Thyroid gland (tissue), 4 donors: ENCODE measurements at places on chromosomes 16 and 17. TPM values are rescaled to one million over a fixed set of nuclear protein-coding genes. Genes with fewer than 3 reads are reported as not detected.

Gene CNGB1
- total RNA-seq, result 0.13 TPM

Gene KRTAP4-1
- total RNA-seq, result not detected

Gene MT1H
- total RNA-seq, result 179 TPM

- no peak for DNase-seq
- H3K27me3 ChIP-seq, result no peaks in the 10 kb centered on the region
- H3K27ac ChIP-seq, result no peak overlapping the region
- H3K4me1 ChIP-seq, result no peaks in the 10 kb centered on the region
- no peak overlapping the region for H3K4me3 ChIP-seq
- H3K36me3 ChIP-seq, result no peaks in the 10 kb centered on the region
Measured at GRCh38 chr16:46731691-46732555, 16.2 kb downstream of the MYLK3 start.

DNA sequence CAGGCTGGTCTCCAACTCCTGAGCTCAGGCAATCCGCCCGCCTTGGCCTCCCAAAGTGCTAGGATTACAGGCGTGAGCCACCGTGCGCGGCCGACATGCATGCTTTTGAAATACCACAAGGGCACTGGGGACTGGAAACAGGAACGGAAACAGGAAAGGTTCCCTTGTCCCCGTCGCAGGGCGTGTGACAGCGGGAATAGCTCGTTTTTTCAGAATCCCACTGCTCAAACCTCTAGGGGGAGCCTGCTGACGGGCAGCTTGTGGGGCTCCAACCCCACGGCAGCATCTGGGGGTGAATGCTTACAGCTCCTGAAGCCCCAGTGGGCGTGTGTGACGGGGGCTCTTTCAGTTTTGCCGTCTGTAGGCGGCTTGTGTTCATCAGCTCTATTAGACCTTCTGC lies 18.8 kb upstream of the ASGR2 start:
- no peaks in the 10 kb centered on the region for H3K36me3 ChIP-seq
- no peak overlapping the region for H3K27ac ChIP-seq
- no peak overlapping the region for H3K4me3 ChIP-seq

DNA sequence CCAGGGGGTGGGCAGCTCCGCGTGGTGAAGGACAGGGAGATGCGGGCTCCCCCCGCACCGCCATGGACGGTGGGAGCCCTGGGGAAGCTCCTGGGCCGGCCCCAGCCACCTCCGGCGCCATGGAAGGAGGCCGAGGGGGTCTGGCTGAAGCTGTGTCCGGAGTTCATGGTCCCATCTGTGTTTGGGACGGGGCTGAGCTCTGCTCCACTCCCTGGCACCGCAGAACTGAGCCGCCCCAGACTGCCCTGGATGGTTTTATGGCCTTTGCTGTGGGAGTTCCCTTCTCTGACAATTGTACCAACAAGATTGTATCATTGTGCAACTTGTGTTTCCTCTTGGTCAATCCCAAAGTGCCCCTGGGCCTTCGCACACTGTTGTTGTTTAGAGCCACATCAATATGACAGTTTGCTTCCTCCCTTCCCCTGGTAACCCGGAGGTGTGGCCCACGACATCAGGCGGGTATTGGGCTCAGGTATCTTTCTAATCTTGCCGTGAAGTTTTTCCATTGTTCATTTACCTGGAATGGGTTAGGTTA lies 942 bp downstream of the KRT23 start:
- H3K36me3 ChIP-seq, result no peaks in the 10 kb centered on the region
- no peak overlapping the region for H3K27ac ChIP-seq
- DNase-seq, result no peak
- no peak overlapping the region for H3K4me3 ChIP-seq
- peaks cover 10% of the 10 kb centered on the region for H3K4me1 ChIP-seq

DNA sequence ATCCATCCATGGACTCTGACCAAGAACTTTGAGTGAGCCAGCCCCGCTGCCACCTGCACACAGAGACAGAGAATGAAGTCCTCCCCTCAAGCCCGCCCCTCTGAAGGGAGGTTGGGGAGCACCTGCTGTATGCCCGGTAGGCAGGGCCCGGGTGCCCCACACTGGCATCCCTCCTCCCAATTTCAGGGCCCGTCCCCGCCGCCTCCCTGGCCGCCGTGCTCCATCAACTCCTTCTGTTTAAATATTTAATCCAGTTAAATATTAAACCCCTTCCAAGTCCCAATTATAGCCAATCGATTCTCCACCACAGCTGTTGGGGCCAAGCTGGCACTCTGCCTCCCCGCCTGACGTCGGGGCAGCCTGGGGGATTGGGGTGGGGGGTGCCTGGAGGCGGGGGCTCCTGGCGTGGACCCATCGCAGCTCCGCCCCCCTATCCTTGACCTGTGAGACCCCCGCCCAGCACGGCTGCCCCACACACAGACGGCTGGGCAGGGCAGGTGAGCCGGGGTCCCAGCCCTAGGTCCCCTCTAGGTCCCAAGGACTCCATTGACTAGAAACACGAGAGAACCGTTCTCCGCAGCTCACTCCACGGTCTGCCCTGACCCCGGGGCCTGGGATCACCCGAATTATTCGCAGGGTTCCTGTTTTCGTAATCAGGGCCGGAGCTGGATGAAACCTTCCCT lies 18.0 kb upstream of the CACNA1H start:
- no peak for DNase-seq
- H3K36me3 ChIP-seq, result no peaks in the 10 kb centered on the region
- H3K4me1 ChIP-seq, result no peaks in the 10 kb centered on the region
- H3K27ac ChIP-seq, result no peak overlapping the region

GRCh38 chr17:39243155-39243554 lies 17.4 kb upstream of the STAC2 start:
- H3K4me3 ChIP-seq, result no peak overlapping the region
- no peaks in the 10 kb centered on the region for H3K4me1 ChIP-seq
- H3K27ac ChIP-seq, result no peak overlapping the region
- H3K27me3 ChIP-seq, result no peaks in the 10 kb centered on the region
- H3K36me3 ChIP-seq, result no peaks in the 10 kb centered on the region

- H3K27ac ChIP-seq, result no peak overlapping the region
- no peaks in the 10 kb centered on the region for H3K27me3 ChIP-seq
- no peaks in the 10 kb centered on the region for H3K4me1 ChIP-seq
- H3K4me3 ChIP-seq, result no peak overlapping the region
- DNase-seq, result no peak
- no peaks in the 10 kb centered on the region for H3K36me3 ChIP-seq
Measured at GRCh38 chr16:46991729-46992704, 18.5 kb upstream of the DNAJA2 start.

- no peak overlapping the region for H3K4me3 ChIP-seq
- H3K27me3 ChIP-seq, result no peaks in the 10 kb centered on the region
- H3K27ac ChIP-seq, result peak overlapping the region; percentile 59
- DNase-seq, result no peak
- H3K4me1 ChIP-seq, result peaks cover 7% of the 10 kb centered on the region
Measured at GRCh38 chr17:72525225-72526015, 404.6 kb downstream of the SOX9 start.

- H3K27ac ChIP-seq, result no peak overlapping the region
- no peaks in the 10 kb centered on the region for H3K27me3 ChIP-seq
- H3K36me3 ChIP-seq, result no peaks in the 10 kb centered on the region
- H3K4me1 ChIP-seq, result peaks cover 13% of the 10 kb centered on the region
- no peak for DNase-seq
- no peak overlapping the region for H3K4me3 ChIP-seq
Measured at GRCh38 chr16:14181371-14182050, 110.4 kb downstream of the MRTFB start.

GRCh38 chr16:28100810-28101532 lies 37.5 kb upstream of the GSG1L start:
- H3K36me3 ChIP-seq, result peaks cover 58% of the 10 kb centered on the region
- H3K27me3 ChIP-seq, result no peaks in the 10 kb centered on the region
- H3K4me1 ChIP-seq, result no peaks in the 10 kb centered on the region
- H3K4me3 ChIP-seq, result no peak overlapping the region
- DNase-seq, result no peak
- no peak overlapping the region for H3K27ac ChIP-seq

GRCh38 chr16:89164436-89164835 lies 7.1 kb upstream of the CDH15 start:
- peaks cover 4% of the 10 kb centered on the region for H3K4me1 ChIP-seq
- no peak overlapping the region for H3K4me3 ChIP-seq
- DNase-seq, result no peak
- no peaks in the 10 kb centered on the region for H3K27me3 ChIP-seq

DNA sequence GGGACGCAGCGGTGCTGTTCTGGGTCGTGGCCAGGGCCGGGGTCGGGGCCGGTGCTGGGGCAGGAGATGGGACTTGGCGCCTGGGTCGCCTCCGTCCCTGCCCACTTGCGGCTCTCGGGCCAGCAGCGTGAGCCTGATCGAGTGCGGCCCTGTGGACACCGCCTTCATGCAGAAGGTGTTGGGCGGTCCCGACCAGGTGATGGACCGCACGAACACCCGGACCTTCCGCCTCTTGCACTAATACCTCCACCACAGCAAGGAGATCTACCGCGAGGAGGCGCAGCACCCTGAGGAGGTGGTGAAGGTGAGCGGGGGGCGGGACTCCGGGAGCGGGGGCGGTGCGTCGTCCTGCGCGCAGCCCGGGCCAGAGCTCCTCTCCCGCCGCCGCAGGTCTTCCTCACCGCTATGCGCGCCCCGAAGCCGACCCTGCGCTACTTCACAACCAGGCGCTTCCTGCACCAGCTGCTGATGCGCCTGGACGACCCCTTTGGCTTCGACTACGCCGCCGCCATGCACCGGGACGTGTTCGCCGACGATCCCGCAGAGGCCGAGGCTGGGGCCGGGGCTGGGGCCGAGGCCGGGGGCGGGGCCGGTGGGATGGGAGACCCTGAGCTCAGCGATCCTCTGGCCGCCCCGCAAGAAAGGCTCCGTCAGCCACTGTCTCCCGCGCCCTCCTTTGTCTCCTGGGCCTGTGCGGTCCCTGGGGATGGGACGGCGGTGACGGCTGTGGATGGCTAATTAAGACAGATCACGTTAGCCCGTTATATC lies 4.5 kb upstream of the HSD17B1 start:
- H3K4me3 ChIP-seq, result no peak overlapping the region
- H3K27ac ChIP-seq, result no peak overlapping the region
- H3K27me3 ChIP-seq, result no peaks in the 10 kb centered on the region

- peak overlapping the region; percentile 69 for H3K4me3 ChIP-seq
- peaks cover 10% of the 10 kb centered on the region for H3K4me1 ChIP-seq
- no peaks in the 10 kb centered on the region for H3K36me3 ChIP-seq
- no peak overlapping the region for H3K27ac ChIP-seq
- peak; percentile 31 for DNase-seq
- H3K27me3 ChIP-seq, result no peaks in the 10 kb centered on the region
Measured at GRCh38 chr17:39151943-39152818, 744 bp upstream of the PLXDC1 start.

DNA sequence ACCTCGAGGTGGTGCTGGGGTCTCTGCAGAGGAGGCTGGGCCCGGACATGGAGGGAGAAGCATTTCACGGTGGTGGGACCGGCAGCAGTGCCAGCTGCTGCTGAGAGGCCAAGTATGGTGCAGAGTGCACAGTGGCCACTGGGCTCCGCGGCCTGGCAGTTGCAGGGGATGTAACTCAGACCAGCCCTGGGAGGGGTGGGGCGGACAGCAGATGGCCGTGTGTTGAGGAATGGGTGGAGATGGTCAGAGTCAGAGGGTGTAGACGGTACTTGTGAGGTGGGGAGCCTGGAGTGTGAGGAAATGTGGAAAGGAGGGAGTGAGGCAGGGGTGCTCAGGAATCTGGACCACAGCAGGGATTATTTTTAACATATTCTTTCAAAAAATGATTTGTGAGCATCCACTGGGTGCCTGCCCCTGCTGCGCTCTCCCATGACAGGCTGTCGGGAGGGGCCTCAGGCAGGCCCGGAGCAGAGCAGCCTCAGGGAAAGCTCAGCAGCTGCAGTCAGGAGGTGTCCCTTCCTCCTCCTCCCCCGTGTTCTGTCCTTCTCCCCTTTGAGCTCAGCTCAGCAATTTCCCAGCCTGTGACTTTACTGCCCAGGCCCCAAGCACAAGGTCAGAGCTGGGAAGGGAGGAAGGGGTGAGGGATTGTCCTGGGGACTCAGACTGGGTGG lies 113.1 kb downstream of the RAP1GAP2 start:
- no peak overlapping the region for H3K27ac ChIP-seq
- no peak overlapping the region for H3K4me3 ChIP-seq
- peaks cover 12% of the 10 kb centered on the region for H3K4me1 ChIP-seq
- DNase-seq, result no peak

GRCh38 chr16:595094-595528 lies 5.2 kb downstream of the RAB40C start:
- H3K36me3 ChIP-seq, result no peaks in the 10 kb centered on the region
- H3K27me3 ChIP-seq, result no peaks in the 10 kb centered on the region
- H3K4me3 ChIP-seq, result no peak overlapping the region
- DNase-seq, result no peak

DNA sequence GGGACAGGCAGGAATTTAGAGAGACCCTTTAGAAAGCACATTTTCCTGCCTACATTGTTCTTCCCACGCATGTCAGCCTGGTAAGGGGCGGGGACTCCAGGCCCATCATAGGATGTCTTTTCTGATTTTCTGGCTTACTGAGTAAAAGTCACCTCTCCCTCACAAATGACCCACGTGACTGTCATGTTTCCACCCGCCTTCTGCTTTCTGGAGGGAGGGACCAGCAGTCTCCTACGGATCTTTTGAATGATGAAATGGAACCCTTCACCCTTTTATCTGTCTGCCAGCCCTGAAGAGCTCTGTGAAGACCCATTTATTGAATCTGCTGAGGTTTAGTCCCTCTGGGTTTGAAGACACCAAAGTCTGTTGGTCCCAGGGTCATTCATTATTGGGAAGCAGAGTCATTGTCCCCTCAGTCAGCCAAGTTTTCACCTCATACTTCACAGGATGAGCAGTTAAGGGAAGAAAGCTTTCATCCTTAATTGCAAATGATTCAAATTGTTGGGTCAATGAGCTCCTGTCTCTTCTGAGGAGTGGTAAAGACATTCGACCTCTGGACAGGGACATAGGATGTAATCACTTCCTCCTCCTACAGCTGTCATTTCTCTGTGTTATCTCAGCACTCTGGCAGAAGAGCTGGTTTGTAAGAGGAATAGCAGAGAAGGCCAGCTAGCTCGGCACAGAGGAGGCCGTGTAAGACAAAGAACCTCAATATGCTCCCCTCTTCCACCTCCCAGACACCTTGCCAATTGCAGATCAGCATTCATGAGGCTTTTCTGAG lies 446.1 kb downstream of the HS3ST3B1 start:
- DNase-seq, result no peak
- no peak overlapping the region for H3K27ac ChIP-seq
- no peaks in the 10 kb centered on the region for H3K36me3 ChIP-seq
- no peaks in the 10 kb centered on the region for H3K27me3 ChIP-seq

DNA sequence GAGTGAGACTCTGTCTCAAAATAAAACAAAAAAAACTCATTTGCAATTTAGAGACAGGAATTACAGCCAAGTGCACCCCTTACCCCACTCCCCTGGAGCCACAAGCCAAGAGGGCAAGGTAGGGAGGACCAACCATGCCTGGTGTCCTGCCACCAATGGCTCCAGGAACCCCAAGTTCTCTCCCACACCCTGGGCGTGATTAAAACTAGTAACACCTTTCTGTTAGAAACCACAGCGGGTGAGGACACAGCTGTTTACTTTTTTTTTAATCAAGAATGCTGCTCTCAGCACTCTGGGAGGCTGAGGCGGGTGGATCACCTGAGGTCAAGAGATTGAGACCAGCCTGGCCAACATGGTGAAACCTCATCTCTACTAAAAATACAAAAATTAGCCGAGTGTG lies 38.1 kb downstream of the ANKRD11 start:
- peaks cover 35% of the 10 kb centered on the region for H3K4me1 ChIP-seq
- H3K4me3 ChIP-seq, result no peak overlapping the region
- H3K36me3 ChIP-seq, result no peaks in the 10 kb centered on the region
